Thymus (tissue), 14 donors: ENCODE measurements at places on chromosomes 2 and 18.

GRCh38 chr2:153470867-153471266 lies 7.7 kb downstream of the RPRM start:
- DNase-seq: no peak

DNA sequence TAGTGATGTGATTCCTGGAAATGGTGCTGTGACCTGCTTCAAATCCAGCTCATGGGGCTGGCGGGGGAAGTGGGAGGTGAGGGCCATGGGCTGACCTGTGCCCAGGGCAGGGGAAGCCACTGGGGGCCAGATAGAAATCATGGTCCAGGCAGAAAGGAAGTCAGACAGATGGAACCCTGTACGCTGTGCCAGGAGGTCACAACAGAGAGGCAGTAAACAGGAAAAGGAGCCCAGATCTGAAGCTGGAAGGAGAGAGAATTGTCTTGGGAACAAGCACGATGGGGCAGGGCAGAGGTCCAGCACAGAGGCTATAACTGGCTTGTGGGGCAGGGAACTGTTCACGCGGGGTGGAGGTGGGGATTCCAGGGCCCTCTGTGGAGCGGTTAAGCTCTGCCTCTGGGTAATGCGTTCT lies 76.0 kb downstream of the RNF144A start:
- no peak for DNase-seq

DNA sequence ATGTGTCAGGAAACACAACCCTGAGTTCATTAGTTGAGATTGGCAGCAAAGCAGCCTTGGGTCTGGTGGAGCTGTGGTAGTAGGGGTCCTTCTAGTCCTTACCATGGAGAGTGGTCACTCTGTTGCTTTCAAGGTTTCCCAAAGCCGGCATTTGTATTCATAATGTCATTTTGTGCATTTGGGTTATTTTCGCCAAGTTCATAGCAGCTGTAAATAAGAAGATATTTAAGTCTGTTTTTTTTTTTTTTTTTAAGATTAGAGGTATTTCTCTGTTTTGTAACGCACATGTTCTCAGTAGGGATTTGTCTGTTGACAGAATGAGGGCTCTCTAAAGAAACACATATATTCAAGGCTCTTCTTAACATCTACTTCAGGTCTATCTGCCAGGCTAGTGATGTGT lies 114.1 kb downstream of the PRPF40A start:
- no peak for DNase-seq

DNA sequence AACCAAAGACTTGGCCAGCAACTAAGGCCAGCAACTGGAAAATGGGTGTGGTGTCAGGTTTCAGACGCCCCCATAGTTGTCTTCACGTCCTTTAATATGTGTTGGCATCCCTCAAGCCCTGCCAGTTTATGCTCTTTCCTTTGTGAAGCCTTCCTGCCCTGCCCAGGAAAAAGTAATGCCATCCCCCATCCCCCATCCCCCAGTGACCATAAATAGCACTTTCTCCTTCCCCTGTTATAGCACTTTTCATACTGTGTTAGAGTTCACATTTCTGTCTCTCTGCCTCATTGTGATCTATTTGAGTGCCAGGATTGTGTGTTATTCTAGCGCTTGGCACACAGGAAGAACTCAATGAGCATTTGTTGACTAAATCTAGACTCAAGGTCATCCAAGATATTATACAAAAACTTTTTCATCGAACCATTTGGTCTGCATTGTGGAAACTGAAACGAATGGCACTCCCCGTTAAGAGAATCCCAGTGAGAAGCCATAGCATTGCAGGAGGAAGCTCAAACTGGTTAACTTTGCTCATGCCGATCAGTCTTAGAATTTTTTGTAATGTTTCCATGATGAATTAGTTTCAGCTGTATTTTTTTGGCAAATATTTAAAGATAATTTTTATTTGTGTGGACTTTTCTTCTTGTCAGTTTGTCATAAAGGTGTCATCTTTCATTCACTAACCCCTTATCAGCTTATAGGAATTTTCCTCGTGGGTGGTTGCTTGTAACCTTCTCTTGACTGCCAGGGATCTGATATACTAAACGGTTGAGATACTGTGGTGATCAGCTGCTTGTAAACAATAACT lies 15.7 kb downstream of the CRIM1 start:
- no peak for DNase-seq

DNA sequence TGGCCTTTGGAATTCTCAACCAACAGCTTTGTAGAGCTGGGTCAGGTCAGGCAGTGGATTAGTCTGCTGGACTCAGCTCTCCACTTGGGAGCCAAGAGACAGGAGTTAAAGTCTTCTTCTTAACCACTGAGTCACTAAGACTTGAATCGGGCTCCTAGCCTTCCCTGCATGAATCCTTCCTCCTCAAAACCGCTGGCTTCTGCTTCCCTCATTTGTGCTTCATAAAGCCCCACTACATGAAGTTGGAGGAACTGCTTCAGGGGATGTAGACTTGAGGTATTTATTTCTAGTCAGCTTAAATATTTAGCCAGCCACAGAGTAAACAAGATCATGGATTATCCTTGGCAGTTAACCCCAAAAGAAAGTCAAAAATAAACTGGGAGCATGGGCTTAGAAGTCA lies 536.3 kb upstream of the TNP1 start:
- no peak for DNase-seq

DNA sequence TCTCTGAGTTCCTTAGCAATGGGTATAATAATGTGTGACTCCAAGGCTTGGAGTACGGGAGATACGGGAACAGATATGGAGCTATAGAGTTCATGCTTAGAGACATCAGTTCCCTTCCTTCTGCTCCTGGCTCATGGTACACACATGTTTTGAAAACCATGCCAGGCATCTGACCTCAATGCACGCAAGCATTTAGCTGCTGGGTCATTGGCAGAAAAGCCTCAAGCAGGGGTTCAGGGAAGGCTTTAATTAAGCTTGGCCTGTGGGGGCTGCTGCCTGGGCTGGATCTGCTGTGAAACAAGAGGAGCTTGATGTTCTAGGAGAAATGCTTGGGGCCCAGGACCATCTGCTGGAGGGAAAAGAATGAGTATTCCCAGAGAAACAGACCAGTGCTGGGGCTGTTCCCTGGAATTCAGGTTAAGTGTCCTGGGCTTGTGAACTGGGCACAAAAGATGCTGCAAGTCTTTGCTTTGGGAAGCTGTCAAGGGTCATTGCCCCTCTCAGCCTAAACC lies 3.2 kb downstream of the ALLC start:
- DNase-seq: no peak

- DNase-seq: no peak
These were observed 364.8 kb downstream of the TGIF1 start for GRCh38 chr18:3814816-3815215.

- no peak for DNase-seq
These were observed 312.2 kb upstream of the RAB12 start for GRCh38 chr18:8296886-8297616.

DNA sequence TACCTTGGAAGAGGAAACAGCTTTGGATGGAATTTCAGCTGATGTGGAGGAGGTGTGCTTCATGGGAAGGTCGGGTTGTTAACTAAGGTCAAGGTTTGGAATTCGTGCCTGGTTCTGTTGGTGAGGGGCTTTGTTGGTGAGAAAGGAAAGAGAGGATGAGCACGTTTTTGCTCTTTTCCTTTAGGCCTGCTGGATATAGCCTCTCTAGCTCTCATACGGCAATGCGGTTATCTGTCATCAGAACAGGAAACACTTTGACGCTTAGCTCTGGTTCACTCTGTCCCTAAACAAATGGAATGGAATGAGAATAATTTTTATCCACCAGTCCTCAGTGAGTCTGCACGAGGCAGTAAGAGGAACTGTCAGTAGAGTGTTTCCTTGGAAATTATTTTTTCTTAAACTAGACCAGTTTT lies 169.7 kb upstream of the NOSTRIN start:
- peak; percentile 25 for DNase-seq

- no peak for DNase-seq
These were observed 189.4 kb upstream of the GLI2 start for GRCh38 chr2:120546048-120546864.

DNA sequence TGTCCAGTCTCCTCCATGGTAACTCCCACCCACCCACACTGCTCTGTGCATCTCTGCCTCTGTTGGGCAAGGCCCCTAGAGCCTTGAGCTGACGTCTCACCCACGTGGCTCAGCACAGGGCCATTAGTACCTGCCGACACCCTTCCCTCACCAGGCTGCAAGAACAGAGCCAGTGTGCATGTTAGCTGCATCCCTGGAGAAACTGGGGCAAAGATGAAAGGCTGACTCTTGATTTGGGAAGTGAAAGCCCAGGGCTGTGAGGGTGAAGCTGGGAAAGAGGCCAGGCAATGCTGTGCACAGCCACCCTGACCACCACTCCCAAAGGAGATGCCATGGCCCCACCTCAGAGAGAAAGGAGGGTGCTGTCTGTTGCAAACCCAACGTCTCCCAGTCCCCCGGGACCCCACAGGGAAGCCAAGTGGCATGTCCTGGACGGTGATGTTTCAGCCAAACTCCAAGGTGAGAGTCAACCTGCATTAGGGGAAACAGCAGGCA lies 20.0 kb upstream of the HPCAL1 start:
- no peak for DNase-seq

DNA sequence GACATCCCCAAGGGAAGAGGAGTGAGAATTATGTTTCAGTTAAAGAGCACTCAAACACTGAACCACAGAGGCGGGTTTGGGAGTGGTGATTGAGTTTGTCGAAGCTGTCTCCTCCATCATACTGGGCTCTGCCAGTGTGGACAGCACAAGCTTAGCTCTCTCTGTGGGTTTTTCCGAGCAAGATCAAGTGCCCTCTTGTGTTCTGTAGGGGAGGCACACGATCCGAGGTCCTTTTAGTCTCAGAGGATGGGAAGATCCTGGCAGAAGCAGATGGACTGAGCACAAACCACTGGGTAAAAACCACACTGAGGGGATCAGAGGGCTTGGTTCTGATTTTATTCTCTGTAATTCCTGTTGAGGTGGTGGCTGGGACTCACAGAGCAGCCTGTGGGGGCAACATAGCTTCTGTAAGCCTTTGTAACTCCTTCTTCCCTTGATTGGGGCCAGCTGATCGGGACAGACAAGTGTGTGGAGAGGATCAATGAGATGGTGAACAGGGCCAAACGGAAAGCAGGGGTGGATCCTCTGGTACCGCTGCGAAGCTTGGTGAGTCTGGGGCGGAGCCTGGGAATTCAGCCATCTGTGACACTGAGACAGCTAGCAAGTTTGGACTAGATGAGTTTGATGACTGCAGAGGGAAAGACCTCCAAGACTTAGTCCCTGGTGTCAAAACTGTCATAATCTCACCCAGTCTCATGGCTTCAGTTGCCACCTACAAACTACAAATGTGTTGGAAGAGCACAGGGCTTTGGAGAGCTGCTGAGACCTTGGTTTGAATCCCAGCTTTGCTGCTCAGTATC lies 2.0 kb downstream of the NAGK start:
- no peak for DNase-seq

DNA sequence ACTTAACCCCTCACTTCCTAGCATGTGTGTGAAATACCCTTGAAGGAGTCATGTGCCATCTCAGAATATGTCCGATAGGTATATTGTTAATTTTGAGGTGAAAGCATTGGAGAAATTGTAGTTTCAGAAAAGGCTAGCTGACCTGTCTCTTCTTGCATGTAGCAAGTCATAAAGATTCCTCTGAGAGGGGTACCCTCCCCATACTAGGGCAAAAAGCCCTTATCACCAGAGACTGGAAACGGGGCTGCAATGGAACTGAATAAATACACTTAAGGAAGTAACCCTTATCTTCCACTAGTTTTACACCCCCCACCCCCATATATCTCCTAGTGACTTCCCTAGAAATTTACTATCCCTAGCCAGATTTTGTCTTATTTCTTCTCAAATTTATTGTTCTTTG lies 1.8 kb upstream of the SF3B6 start:
- DNase-seq: no peak

GRCh38 chr18:76668546-76668945 lies 153.8 kb upstream of the ZNF236 start:
- no peak for DNase-seq

GRCh38 chr2:136242687-136243277 lies 124.8 kb upstream of the CXCR4 start:
- no peak for DNase-seq

GRCh38 chr18:37253394-37254235 lies 312.0 kb downstream of the CELF4 start:
- DNase-seq: no peak

DNA sequence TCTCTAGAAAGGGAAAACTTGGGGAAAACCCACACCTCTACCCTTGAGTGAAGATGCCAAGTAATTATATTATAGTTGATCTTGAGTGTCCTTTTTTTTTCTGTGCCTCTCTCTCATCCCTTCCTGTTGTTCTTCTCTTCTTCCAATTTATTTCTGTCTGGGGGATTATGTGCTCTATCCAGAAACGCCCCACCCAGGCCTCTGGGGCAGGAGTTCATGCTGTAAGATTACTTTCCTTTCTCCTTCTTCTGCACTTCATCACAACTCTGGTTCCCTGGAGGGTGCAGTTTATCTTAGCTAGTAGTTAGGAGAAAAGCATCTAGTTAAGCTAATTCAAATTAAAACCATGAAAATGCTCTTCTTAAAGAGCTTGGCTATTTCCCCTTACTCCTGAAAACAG lies 30.3 kb upstream of the DNAJC27 start:
- no peak for DNase-seq

DNA sequence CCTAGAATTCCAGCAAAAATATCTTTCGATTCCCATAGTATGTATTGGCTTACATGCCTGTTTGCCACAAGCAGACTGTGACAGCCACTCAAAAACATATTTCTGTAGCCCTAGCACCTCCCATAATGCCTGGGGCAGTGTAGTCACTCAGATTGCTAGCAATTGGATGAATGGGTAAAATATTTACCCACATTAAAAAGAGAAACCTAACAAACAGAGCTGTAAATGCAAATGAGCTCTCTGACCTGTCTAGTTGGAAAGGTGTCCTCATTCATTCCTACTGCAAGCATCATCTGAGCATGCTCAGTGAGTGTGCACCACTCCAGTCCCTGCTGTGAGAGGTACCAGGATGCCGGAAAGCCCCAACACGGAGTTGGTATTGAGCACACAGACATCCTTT lies 234.0 kb upstream of the RAB12 start:
- no peak for DNase-seq

DNA sequence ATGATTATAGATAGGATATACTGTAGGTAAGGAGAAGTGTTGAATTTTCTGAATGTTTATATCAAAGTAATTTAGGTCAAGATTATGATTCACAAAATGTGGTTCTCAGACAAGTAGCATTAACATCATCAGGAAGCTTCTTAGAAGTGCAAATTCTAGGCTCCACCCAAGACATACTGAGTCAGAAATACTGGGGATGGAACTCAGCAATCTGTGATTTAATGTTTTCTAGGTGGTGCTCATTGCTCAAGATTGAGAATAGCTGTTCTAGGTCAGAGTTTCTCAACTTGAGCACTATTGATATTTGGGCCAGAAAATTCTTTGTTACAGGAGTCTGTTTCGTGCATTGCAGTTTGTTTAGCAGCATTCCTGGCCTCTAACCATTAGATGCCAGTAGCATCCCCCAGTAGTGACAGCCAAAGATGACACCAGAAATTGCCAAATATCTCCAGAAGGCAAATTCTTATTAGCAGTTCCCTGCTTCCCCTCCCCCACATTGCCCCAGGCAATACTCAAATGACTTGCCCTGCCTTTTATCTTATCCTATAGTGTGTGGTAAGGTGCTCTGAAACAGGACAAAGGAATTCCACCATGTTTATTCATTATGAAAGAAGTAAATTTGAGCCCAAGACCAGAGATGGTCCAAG lies 1001.2 kb downstream of the DPP10 start:
- no peak for DNase-seq

DNA sequence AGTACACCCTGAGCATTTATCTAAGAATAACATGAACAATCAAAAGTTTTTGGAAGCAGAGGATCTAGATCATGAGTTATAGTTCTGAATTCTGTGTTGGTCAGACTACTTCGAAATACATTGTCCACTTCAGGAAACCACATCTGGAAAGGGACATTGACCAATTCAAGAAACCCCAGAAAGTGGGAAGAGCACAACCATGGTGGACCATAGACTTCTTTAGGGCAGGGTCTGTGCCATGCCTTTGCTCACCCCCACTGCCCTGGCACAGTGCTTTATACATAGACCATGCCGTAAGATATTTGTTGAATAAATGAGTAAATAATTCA lies 44.3 kb upstream of the CYP1B1 start:
- no peak for DNase-seq
